ENCODE measurements at places on chromosomes 5 and 9.

DNA sequence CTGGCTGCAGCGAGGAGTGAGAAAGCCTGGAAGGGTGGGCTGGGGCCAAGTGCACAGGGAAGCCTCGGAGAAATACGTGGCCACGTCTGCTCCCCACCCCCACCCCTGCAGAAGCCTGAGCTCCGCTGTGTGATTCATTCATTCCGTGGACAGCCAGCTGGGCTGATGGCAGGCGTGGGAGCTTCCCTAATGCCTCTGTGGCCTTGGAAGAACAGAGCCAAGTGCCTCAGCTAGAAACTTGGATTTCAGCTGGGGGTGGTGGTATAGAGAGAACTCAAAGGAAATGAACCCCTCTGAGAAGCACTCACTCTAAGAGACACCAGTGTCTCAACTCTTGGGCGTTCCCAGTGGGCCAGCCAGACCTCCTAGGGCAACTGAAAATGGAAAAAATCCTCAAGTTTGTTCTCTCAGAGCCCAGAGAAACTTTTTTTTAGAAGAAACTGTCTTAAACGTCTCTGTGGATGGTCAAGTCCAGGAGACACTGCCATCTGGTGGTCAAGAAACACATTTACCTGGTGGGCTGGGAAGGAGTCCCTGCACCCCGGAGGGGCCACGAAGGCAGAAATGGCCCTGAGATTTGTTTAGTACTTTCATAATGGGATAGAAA lies 18.0 kb downstream of the ATOX1 start:
- DNase-seq, result peak; percentile 16

DNA sequence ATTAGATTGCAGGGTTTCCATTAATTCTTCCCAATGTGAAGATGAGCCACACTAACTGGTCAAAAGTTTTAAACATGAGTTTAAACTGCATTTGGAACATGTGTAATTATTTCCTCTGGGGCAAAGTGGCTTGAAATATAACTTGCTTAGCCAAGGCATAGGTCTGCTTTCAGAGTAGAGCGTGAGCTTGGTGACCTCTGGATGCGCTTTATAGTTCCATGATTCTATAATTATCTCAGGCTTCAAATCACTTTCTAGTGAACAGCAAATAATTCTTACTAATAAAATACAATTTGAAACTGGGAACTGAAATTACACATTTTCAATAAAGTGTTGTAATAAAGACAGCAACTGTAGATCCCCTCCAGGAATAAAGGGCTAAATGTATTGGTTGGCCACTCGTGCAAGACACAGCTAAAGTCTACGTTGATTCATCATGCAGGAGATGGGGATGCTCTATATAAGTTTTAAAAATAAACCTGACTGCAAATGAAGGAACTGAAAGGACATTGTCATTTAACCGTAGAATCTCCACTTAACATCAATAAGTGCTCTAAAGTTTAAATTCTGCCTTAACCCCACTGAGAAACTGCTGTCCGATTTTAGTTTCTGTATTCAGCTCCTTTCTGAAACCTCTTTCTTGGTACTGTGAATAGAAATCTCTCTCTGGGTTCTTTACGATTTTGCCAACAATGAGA lies 460.0 kb downstream of the PSAT1 start:
- DNase-seq, result no peak

GRCh38 chr9:134518004-134518606 lies 123.5 kb upstream of the COL5A1 start:
- no peak for DNase-seq

DNA sequence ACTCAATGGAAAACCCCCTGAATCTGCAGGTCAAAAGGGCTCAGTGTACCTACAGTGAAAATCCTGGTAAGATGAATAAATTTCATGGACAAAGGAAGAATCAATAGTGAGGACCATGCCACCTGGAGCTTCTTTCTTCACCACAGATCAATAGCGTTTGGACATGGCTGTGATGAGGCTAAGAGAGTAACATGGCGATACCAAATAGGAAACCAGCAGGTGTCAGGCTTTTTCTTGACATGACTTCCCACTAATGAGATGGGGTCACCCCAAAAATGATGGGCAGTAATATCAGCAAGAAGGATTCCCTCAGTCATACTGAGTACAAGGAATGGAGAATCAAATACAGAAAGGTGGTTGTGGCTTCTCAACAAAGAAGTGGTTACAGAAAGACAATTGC lies 208.5 kb upstream of the PLPPR1 start:
- no peak for DNase-seq

DNA sequence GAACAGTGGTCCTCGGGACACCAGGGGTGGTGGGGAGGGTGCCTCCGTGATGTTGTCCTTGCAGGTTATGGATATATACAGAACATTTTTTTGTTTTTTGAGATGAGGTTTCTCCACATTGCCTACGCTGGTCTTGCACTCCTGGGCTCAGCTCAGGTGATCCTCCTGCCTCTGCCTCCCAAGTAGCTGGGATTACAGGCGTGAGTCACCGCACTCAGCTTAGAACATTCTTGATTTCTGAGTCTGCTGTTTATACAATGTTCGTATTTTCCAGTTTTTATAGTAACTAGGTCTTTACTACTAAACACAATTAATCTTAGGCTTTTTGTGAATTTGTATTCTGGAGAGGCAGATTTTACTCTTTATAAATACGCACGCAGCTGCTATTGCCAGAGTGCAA lies 6.0 kb downstream of the PMPCA start:
- no peak for DNase-seq

DNA sequence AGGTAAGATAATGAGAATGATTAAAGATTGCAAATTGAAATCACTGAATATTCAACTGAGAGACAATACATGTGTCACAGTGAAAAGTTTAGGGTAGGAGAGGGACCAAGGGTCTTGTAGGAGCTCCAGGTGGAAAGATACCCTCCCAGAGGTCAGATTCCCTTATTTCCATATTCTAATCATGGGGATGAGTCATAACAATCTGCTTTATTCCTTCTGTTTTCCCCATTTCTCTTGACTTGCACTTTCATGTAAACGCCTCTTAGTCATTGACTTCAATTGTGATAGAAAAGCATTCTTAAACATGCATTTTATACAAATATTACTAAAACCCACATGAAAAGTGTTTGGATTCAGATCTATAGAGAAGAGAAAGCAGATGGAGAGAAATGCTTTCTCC lies 81.3 kb upstream of the CTSL start:
- no peak for DNase-seq

- no peak for DNase-seq
Observed at GRCh38 chr5:95872346-95873268, 50.1 kb upstream of the GLRX start.

- no peak for DNase-seq
Observed at GRCh38 chr5:141420855-141421488, at the start of gene PCDHGA11. Gene PCDHGA11 (plus strand): TSS chr5:141421051. CDS start chr5:141421228, 177 bp downstream.

DNA sequence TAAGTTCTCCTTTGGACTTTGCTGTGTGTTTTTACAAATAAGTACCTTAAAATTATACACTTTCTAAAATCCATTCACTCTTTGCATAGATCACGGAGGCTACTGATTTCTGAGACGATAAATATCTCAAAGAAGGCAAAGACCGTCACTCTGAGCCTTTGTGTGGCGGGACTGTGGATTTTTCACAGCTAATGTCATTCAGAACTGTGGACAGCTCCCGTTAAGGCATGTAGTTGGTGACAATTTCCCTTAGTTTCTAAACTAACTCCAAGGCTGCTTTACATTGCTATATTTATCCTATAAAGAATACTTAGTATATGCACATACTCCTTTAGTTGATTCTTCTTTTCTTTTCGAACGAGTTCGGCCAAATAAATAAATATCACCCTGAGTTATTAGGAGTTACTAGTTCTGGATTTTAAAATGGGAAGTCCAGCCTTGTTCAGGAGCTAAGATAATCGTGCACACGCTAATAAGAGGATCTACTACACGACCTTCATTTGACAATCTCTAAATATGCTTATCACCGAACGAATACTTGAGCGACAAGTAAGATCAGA lies 1.8 kb downstream of the HCN1 start:
- no peak for DNase-seq

DNA sequence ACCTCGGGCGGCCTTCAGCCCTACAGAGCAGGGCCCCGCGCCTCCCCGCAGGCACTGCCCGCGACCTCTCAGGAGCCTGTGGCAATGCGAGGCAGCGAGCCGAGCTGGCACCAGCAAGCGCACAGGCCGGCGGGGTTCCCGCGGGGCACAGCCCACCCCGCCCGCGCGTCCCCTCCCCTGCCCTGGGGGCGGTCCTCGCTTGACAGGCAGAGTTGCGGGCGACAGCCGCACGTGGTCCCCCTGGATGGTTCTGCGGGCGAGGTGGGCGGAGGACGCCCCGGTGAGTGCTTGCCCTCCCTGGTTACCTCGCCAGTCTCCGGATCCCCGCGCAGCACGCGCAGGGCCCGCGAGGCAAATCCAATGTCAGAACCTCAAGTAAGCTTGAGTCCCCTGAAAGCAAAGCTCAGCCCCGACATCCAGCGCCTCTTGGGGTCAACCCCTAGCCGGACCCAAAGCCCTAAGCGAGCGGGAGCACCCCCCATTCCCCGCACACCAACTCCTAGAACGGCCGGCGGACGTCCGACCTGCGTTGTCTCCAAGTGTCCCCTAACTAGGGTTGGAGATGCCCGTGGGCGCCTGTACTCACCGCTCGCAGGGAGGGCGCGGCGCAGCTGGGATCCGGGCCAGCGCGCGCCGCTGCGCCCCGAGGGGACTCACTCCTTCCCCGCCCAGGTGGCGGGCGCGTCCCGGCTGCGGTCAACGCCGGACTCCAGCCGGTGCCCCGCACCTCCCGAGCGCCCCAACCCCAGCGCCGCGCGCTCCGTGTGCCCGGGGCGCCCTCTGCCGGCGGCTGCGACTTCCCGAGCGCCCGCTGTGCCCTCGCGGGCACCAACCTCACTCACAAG lies at the start of gene DRD1:
DRD1 (minus strand) TSS at position 123 of the 845 bp plus-strand sequence. CDS start 1,083 bp downstream, outside the sequence.
- DNase-seq, result peak; percentile 27

DNA sequence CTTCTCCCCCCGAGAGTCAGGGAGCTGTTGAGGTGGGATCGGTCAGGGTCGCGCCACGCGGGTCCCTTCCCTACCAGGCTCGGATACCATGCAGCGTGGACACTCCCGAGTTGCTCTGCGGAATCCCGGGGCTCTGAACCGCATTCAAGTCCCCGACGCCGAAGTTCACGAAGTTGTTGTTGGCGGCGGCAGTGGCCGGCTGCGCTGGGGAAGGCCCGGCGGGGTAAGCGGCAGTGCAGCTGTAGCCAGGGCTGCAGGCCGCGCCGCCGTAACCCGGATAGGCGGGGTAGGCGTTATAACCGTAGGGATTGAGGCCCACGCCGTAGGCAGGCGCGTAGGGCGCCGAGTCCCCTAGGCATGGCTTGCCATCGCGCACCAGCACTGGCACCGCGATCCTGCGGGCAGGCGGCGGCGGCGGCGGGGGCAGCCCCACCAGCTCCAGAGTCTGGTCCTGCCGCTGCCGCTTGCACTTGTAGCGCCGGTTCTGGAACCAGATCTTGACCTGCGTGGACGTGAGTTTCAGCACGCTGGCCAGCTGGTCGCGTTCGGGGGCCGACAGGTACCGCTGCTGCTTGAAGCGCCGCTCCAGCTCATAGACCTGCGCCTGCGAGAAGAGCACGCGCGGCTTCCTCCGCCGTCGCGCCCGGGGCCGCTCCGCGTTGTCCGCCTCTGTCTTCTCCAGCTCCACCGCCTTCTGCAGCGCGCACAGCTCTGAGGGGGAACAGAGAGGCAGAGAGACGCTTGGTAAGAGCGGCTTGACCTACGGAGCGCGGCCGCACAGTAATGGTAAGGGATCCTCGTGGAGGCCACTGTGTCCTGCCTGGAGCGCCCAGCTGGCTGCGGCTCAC lies 2.3 kb downstream of the NKX2-5 start:
- no peak for DNase-seq

DNA sequence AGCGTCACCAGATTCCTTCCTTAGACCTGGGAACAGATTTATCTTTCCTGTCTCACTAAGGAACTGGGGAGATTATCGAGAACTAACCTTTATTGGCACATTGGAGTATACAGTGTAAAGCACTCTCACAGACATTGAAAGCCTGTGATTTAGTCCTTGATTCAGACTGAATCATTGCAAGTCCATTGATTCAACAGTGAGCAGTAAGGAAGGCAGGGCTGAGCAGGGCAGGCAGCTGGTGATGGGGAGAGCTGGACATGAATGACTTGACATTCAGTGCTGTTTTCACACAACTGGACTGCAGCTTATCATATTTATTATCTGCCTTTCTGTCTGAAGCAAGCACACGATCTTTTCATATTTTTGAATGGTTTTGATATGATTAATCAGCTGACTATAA lies 16.2 kb downstream of the ISOC1 start:
- DNase-seq, result no peak

DNA sequence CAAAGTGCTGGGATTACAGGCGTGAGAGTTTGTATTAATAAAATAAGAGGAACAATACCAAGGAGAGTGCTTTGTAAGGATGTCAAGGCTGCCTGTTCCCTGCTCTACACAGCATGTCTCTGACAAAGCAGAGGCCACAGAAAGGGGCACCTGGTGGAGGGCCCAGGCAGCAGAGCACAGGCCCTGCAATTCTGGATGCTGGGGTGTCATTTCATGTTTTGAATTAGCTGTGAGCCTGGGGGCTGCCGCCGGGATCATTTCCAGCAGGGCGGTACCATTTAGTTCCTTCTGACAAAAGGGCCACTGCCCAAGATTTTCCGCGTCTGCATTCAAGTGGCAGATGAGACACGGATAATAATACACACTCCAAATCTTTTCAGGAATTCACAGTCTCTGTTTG lies 396.9 kb downstream of the GADD45G start:
- DNase-seq, result no peak

DNA sequence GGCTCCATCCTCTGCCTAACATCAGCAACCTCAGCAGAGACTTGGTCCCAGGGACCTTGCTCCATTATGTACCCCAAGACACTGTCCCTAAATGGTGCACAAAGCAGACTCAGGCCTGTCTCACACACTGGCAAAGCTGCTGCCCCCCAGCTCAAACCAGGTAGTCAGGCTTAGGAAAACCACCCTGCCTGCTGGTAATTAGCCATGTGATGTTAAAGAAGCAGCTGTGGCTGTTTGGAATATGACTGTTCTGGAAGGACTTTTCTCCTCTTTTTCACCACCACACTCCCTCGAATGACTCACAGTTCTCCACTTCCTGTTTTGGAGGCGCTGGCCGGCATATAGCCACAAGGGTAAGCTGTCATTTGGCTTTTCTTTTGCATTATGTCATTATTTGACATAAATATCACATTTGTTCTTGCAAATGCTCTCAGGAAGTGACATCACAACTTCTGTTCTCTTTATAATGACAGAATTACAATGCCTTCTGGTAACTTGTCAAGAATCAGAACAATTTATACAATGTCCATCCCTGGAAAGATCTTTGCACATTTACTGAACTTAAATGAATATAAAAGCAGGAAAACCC lies 113.9 kb downstream of the SUSD1 start:
- peak; percentile 10 for DNase-seq

GRCh38 chr5:94263068-94263467 lies 355.3 kb downstream of the KIAA0825 start:
- no peak for DNase-seq

Data from activated effector memory CD4-positive, alpha-beta T cell treated with Interleukin-2 at 50 U/mL for 16 hours (primary cell).